Common myeloid progenitor, CD34-positive (primary cell): ENCODE measurements at places on chromosomes 7 and 10.

DNA sequence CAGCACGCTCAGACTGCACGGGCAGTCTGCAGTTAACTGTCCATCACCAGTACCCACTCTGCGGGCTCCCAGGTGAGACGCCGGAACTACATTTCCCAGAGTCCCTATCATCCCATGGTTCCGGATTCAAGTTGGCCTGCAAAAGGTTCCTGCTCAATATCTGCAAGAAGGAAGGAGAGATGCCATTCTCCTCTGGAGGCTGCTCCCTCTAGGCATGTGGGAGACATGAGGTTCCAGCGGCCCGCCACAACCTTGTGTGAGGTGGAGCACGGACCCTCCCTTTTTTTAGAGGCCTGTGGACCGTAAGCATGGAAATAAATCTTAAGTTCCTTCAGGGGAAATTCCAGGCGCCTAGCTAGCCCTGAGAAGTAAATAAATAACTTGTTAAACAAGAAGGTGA, 29.7 kb downstream of the NUP42 start:
- no peak for DNase-seq

DNA sequence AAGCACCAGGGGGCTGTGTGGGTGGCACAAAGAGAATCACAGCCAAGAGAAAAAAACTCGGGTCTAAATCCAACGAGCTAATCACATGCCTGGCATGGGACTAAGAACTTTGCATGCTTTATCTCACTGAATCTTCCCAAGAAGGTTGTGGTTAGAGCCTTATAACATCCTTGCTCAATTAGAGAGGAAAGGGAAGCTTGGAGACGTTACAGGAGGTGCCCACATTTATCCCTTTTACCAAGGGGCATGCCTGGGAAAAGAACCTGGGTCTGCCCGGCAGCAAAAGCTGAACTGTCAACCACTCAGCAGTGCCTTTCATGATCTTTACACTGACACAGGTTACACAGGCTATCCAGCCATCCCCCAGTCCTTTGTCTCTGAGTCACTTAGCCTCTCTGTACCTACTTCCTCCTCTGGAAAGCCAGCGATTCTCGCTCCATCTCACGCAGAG, 190.1 kb downstream of the PRPF18 start:
- DNase-seq, result peak; percentile 65

DNA sequence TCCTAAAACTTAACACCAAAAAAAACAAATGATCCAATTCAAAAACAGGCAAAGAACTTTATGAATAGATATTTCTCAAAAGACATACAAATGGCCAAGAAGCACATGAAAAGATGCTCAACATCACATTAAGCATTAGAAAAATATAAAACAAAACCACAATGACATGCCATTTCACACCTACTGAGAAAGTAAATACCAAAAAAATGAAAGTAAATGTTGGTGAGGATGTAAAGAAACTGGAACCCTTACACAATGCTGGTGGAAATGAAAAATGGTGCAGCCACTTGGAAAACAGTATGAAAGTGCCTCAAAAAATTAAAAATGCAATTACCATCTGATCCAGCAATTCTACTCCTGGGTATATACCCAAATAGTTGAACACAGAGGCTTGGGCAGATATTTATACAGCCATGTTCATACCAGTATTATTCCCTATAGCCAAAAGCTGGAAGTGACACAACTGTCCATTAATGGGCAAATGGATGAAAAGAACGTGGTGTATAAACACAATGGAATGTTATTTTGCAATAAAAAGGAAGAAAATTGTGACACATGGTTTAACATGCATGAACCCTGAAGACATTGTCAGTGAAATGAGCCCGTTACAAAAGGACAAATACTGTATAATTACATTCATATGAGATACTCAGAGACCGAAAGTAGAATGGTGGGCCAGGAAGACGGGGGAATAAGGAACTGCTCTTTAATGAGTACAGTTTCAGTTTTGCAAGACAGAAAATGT, 89.0 kb downstream of the JMJD1C start:
- DNase-seq, result peak; percentile 13

DNA sequence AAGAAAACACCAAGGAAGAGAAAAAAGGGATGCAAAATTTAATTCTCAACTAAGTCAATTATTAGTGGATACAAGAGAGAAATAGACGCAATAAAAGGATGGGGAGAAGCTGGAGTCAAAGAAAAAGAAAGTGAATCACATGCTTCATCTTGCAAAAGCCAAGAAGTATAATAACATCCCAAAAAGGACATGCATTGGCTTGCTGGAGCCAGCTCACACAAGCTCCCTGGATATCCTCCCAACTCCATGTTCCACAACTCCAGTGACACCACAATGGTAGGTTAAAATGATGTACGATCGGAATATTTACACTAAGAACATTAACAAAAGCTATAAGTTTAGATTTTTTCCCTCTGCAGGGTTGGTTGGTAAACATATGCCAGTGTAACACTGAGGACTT, 72.4 kb downstream of the MACC1 start:
- DNase-seq, result no peak

- no peak for DNase-seq
Observed at GRCh38 chr10:100725869-100726426, 19.4 kb upstream of the PAX2 start.

DNA sequence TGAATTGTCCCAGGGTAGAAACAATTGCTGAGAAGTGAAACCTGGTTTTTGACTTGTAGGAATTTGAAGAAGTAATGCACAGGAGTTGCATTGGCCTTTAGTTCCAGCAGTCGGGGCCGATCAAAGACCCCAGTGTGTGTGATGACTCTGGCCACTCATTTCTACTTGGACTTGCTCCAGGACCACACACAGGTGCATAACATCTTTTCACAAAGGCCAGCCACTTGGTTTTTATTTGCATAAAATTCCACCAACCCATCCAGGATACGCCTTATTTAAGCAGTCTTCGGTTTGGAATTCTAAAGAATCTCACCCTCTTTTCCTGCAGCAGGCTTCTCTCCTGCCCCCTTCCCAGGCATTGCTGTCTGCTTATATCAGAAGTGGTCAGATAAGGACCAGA, 162.0 kb upstream of the HABP2 start:
- no peak for DNase-seq

DNA sequence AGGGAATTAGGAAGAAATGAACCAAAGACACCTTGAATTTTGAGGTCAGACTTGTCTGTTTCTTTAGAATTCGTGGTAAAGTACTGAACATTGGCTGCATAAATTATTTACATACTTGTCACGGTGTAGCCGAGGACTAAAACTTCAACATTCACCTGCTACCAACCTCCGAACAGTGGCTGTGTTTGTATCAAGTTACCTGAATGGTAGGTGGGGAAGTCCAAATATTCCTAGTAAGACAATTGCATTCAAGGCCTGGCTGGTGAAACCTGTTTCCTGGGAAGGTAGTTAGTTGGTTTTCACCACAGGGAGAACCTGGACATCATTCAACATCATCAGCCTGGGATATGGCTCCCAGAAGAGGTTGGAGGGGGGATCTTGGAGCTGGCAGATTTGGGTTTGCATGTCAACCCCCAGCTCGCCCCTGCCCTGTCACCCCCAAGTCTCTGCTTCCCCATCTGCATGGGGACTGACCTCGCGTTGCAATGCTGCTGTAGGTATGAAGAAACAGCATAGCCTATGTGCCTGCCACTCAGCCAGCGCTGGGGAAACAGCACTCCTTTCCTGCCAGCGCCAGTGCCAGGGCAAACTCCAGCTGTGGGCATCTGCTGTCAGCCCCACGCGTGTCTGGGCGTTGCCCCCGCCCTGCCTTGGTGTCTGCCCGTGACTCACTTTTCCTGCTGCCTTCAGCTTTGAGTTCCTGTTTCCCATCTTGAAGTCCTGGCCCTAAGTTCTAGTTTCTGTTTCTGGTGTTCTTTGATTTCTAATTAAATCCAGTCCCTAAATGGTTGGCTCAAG, 12.7 kb upstream of the LARP4B start:
- DNase-seq, result peak; percentile 78

DNA sequence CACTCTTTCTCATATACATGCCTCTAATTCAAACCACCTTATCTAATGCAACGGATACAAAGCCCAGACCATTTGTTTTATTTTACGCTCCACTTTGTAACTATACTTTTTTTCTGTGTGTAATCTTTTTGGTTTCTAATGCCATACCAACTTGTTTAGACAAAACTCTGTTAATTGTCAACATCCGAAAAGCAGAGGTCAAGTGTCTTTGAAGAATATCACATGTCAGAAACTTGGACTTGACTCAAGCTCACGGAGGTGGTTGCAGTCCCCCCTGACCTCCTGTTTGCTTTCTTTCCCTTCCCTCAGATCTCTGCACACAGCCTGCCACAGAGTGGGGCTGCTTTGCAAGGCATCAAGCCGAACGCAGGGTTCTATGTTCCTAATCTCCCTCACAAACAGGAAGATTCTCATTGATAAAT, 698.9 kb downstream of the PARD3 start:
- DNase-seq, result no peak

GRCh38 chr10:120105001-120105400, 212.5 kb downstream of the SEC23IP start:
- DNase-seq, result no peak

DNA sequence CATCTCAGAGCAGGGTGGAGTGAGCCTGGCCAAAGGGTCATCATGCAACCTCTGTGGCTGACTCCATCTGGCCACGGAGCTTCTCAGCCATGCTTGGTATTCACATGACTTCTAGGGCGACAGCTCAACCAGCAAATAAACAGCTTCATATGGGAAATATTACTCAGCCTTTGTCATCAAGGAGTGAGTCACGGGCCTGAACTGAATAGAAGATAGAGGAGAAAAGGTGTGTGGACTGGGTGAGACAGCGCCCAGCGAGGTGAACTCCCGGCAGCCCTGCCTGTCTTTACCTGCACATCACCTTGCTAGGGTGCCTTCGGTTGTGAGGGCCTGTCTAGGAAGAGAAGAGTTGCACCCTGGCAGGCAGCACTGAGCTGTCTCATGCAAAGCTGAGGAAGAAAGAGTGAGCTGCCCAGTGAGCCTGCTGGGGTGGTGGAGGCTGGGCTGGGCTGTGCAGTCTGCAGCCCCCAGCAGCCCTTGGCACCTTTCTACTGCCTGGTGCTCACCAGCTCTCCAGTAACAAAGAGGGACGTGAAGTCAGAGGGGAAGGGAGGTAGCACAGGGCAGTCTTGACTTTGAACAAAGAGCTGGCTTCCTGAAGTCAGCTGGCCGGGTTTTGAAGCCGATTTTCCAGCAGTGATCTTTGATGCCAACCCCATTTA, 114.2 kb downstream of the EGFR start:
- DNase-seq, result no peak

DNA sequence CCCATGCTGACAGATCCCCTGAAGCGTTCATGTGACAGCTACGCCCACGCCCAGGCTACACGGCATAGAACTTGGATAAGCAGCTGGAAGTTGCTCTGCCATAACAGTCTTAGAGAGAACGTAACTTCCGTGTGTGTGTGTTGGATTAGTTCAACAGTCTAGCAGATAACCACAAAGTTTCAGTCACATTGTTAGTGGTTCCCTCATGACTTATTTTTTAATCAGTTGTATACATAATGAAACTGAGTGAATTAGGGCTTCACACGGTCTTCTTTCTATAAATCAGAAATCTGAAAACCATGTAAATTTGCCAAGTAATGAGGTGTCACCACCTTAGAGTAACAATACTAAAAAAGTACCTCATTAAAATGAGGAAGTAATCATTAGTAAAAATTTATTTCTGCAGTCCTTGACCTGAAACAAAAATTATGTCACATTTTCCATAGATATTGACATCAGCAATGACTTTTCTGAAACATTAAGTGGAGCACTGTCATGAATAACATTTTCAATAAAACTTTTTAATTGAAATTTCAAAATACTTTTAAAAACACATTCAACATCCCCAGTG, 21.7 kb upstream of the MACC1 start:
- DNase-seq, result peak; percentile 82

DNA sequence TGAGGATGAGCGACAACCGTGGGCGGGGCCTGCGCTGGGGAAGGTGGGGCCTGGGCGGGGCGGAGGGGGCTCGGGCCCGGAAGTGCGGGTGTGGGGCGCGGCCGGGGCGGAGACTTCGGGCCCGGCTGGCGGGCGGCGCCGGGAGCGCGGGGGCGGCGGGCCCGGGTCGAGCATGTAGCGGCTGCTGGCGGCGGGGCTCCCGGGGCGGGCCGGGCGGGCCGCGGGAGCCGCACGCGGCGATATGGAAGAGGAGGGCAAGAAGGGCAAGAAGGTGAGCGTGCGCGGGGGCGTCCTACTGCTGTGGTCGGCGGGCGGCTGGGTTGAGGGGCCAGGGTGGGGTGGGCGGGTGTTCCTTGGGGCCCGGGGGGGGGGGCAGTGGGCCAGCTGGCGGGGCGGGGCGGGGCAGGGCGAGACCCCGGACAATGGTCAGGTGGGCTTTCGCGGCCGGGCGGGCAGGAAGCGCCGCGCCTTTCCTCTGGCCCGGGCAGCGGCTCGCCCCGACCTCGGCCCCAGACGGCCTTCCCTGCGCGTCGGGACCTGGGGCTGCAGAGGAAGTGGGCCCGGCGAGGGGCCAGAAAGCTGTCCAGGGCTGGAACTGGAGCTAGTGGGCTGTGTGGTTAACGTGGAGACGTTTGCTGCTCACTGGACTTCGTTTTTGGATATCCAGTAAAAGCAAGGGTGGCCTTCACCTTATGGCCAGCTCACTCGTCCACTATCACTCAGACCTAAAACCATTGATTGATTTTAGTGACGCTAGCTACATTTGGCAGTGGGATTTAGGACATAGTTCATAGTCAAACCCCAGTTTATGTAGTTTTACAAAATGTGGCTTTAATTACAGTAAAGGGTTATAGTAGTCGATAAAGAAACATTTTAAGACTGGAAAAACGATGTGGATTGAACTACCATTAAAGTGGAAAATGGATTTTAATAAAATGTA, at the start of gene CCM2:
CCM2 (plus strand) TSS at position 109 of the 940 bp plus-strand sequence; CDS start at position 242, 133 bp downstream.
- no peak for DNase-seq

- peak; percentile 37 for DNase-seq
Observed at GRCh38 chr10:84291384-84291783, 37.0 kb upstream of the CCSER2 start.

DNA sequence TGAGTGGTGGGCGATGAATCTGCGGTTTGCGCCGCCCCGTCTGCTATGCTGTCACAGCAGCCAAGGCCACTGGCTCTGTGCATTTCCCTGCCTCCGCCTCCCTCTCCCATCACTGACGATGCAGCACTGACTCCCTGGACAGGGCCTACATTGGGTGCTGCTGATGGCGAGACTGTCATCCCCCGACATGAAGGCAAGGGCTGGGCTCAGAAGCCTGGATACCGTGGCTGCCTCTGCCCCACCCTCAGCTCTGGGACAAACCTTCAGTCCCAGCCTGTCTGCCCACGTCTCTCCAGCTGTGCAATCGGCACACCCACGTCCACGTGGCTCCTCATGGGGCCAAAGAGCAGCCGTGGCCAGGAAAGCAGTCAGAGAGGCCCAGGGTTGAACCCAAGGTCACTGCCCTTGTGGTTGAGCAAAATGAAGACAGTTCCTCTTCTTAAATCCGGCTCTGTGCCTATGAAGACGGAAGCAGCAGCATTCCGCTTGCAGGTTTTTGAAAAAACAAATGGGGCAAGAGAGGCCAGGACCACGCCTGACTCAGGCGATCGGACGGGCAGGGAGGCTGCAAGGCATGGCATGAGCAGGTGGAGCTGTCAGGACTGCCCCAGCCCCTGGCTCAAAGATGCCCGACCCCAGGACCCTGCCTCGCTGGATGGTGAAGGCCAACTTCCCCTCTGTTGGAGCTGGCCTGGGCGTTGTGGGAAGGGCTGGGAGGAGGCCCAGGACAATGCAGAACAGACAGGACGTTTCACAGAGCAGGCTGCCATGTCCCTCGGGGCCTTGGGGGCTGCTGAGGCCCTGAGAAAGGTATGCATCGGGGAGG, 517.5 kb downstream of the DNAJB6 start:
- DNase-seq, result peak; percentile 37
